ENCODE measurements at places on chromosomes 3 and 15.

DNA sequence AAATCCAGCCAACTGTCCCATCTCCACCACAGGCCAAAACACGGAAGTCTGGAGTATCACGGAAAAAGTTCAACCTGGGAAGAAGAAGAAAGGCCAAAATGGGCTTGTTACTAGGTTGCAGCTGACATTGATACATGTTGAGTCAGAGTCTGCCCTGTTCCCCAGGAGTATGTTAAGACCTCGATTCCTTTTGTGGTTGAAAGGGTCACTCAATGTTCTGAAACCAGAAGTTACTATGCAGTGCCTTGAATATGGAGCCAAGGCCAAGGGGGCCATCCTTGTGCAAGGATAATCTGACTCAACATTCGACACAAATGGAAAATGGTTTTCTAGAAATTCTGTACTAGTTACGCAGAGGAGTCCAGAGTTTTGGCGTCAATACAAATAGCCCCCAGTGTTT lies 104.2 kb downstream of the DGKG start:
- no peak for DNase-seq

DNA sequence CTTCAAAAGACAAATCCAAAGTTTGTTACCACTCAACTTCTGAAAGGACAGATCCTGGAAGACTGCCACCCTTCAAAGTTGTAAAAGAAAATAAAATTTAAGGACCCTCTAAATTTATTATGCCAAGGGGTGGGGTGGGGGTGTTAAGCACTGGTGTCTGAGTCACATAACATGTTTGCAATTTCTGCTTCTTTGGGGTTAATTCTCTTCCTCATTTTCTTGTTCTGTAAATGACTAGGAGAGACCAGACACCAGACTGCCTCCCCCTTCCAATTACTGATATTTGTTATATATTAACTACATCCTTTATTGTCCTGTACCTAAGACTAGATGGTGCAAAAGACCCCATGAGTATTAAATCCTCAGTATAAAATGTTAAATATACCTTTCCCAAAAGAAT lies 242.8 kb downstream of the ZNF385D start:
- no peak for DNase-seq

DNA sequence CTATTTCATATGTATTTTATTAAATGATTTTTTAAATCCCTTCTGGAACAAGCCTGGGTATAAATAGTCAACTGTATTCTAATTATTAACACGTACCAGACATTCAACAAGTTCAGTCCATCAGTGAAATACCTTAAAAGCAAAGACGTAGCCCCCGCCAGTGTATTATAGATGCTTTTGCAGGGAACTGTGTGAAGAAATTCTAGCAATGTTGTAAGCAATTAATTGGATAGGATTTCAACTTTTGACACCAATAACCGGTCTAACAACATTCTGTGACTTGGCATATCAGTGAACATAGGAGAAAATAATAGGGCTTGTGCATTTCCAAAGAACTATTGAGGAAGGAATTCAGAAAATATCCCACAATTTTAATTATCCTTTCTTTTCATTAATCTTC lies 67.2 kb upstream of the TGFBR2 start:
- no peak for DNase-seq

GRCh38 chr15:76996526-76997401 lies 1.8 kb downstream of the PSTPIP1 start:
- no peak for DNase-seq

DNA sequence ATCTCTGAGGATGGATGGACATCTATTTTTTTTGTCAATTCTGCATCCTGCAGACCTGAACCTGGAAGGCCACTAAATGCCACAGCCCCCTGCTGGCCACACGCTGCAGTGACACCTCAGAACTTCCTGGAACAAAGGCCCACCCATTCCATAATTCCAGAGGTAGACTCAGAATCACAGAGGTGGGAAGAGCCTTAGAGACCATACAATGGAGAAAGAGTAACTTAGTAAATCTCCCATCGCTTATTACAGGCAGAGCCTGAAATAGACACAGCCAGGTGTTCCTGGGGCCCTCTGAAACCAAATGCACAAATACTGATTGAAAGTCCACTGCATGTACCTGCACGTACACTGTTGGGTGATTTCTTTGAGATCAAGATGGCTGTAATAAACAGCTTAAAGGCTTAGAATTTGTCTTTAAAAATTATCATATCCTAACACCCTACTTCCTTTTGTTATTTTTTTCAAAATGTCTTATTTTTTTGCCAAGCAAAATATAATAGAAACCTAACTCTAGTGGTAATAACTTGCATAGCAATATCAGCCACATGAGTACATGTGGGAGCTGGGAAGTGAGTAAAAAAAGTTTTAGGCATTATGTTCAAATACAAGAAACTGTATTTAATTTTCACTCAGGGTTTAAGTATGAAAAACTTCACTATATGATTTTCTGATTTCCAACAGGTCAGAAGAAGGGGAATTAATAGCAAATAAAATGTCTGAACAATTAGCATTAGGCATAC lies 62.7 kb downstream of the EOMES start:
- peak; percentile 28 for DNase-seq

- DNase-seq, result no peak
Observed at GRCh38 chr3:46070595-46071093, 43.4 kb upstream of the XCR1 start.

GRCh38 chr3:108123326-108123725 lies 32.5 kb upstream of the CD47 start:
- DNase-seq, result no peak

- no peak for DNase-seq
Observed at GRCh38 chr3:186214670-186215069, 105.8 kb upstream of the ETV5 start.

GRCh38 chr3:15796771-15797641 lies 773 bp downstream of the ANKRD28 start:
- no peak for DNase-seq

GRCh38 chr15:88656760-88657221 lies 18.0 kb downstream of the ISG20 start:
- peak; percentile 68 for DNase-seq

GRCh38 chr3:38143511-38143910 lies 5.0 kb downstream of the MYD88 start:
- DNase-seq, result no peak

DNA sequence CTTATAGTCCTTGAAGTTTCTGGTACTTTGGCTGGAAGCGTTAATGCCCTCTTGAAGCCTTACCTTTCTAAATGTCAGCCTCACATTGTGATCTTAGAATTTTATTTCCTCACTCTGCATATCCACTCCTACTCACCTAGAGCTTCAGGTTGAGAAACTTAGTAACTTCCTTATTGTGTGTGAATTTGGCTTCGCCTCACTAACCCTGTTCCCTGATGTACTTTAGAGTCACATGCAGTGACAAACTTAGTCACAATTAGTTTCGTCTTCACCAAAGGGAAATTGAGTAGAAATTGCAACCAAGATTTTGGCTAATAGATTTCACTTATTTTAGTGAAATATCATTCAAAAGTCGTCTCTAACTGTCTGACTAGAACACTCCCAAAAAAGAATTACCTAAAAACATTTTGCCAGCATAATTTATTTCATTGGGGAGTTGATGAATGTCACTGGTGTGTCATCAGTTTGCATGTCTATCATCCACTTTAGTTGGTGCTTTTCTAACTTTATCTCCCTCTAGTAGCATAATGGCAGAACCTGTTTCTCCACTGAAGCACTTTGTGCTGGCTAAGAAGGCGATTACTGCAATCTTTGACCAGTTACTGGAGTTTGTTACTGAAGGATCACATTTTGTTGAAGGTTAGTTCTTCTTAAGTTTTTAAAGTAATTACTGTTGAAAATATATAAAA lies 960 bp downstream of the MFN1 start:
- no peak for DNase-seq

GRCh38 chr3:153601374-153601853 lies 439.4 kb downstream of the RAP2B start:
- DNase-seq, result no peak

- no peak for DNase-seq
Observed at GRCh38 chr15:42553554-42553953, 4.9 kb downstream of the HAUS2 start.

GRCh38 chr3:127673191-127674100 lies 694 bp downstream of the ABTB1 start:
- peak; percentile 52 for DNase-seq

DNA sequence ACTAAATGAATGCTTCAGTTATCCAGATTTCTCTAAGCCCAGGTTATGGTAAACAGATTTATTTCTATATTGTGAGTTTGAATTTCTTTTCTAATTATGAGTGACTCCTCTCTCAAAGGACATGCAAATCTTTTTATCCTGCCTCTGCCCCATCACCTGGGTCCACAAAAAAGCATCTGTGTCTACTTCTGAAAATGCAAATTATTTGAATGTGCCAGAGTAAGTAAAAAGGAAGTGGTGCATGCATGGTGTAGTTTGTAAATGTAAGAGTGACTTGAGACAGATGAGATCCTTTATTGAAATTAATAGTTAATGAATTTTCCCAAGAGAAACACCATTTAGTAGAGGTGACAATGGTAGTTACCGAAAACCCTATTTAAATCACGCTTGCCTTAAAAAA lies 26.9 kb downstream of the MCTP2 start:
- no peak for DNase-seq

- DNase-seq, result no peak
Observed at GRCh38 chr3:102259663-102260062, 175.2 kb upstream of the ZPLD1 start.

DNA sequence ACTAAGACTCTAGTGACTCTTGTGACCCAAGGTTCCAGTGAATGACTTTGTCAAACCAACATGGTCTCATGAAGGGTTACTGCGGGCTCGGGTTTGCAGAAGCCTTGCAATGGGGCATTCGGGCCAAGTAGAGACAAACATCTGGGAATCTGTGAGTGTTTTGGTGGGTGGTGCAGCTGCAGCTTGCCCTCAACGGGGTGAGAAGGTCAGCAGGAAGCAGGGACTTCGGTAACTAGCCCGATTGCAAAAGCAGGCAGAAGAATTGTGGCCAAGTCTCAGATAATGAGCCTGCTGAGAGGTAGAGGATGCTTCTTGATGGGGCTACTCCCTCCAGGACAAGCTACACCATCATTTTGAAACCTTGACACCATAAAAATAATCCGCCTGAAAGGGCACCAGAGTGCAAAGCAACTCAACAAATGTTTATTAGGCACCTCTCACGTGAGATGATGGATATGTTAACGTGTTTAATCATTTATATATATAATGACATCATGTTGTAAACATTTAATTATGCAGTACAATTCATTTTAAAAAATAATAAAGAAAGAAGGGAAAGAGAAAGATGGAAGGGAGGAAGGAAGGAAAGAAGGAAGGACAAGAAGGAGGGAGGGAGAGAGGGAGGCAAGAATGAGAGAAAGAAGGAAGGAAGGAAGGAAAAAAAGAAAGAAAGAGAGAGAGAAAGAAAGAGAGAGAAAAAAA lies 263.9 kb upstream of the IGF1R start:
- no peak for DNase-seq
